Cardiac septum (tissue), 1 donor: ENCODE measurements at places on chromosomes 7 and 10. TPM values are rescaled to one million over a fixed set of nuclear protein-coding genes. Genes with fewer than 3 reads are reported as not detected.

Gene LEP
- 0.30 TPM for total RNA-seq

Gene JAKMIP3
- total RNA-seq = 1.5 TPM

Gene PRPS1L1
- total RNA-seq = not detected

Gene PRF1
- 1.2 TPM for total RNA-seq

Gene FAM25G
- not detected for total RNA-seq

Gene CYP2E1
- total RNA-seq = 2.2 TPM

Gene ARHGEF35
- total RNA-seq = 0.57 TPM

Gene ASB15
- total RNA-seq = 20.0 TPM

Gene SLC29A3
- total RNA-seq = 1.6 TPM

GRCh38 chr7:835485-836401 is 3.5 kb downstream of the SUN1 start:
- DNase-seq = no peak

DNA sequence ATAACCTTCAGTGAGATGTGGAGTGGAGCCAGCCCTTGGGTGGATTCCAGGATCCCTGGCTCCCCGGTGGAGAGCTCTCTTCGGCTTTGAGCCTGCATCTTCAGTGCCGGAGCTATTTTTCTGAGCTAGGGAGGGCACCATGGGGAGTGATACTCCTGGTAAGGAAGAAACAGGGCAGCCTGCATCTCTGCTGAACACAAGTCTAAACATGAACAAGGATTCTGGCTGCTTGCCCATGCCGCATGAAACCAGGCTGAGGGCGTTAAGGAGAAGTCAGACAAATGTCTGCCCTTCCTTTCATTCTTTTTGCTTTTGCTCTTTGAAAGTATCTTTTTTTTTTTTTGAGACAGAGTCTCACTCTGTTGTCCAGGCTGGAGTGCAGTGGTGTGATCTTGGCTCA is 60.4 kb downstream of the EVX1 start:
- no peak for DNase-seq

- no peak for DNase-seq
These were observed 4.4 kb upstream of the NUP205 start for GRCh38 chr7:135553346-135553745.

- no peak for DNase-seq
These were observed 47.4 kb upstream of the MTURN start for GRCh38 chr7:30087371-30087770.

DNA sequence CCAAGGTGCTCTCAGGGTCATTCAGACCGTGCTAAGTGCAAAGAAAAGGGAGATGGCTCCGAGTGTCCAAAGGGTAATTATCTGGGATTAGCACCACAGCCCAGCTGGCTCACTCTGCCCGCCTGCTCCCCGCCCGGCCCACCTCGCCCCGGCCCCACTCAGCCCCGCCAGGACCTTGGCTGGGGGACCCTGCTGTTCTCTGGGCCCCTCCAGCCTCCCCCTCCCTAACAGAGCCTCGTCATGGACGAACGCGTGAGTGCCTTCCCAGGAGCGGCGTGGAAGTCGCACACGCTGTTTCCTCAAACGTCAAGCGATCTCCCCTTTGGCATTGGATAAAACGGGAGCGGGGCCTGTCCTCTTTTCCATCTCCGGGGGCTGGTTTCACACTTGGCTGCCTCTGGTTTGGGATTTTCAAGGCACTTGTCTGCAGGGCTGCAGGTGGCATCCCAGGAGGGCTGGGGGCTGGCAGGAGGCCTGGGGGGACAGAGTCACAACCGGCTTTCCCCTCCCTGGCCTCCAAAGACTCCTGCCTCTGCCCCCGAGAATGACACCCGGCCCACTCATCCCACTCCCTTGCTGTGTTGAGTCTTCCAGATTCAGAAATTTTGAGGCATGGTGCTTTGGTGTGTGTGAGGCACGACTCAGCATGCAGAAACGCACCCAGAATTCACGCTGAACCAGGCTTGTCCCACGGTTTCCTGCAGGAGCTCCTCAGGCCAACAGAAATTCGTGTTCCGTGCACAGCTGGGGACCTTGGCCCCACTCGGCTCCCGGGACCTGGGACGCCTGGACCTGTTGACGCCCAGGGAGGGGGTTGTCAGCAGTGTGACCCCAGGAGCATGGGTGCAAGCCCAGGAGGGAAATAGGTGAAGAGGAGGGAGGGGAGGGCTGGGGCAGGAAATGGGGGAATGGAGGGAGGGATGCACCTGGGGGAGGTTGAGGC is 110.0 kb downstream of the PDGFA start:
- DNase-seq = no peak

GRCh38 chr7:12314199-12314598 is 89.5 kb downstream of the VWDE start:
- DNase-seq = no peak

- DNase-seq = no peak
These were observed 52.2 kb downstream of the CADPS2 start for GRCh38 chr7:122833888-122834570.

DNA sequence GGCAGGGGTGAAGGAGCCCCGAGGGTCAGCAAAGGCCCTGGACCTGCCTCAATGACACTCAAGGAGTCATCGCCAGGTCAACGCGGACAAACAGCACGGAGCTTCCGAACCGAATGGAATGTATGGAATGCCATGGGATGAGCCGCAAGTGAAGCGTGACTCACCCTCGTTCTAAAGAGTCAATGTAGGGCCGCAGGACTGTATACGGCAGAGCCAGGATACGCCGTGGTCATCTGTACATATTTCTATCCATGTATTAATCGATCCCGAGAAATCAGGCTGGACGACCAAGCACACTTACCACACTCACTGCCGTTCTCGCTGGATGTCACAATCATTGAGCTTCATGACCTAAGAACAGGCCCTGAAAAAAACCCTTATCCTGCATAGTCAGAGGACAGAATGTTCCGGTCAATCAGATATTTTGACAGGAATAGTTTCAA is 4.3 kb downstream of the SNX8 start:
- DNase-seq = no peak

GRCh38 chr10:8056871-8057331 is 2.4 kb downstream of the GATA3 start:
- DNase-seq = no peak

DNA sequence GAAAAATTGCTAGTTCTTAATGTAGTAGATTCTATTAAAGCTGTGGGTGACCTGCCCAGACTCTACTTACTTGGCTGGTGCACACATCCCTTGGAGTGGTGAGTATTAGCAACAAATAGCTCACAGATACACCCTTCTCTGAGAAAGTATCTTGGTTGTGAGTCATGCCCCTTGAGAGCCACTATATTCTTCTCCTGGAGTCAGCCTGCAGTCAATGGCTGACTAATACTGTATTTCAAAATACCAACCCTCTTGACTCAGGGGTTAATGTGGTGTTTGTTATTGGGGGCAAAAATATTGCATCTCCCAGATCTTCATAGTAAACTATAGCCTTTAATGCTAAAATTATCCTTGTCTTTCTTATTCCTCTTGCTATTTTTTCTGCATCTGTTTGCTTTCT is 354.9 kb downstream of the BMPER start:
- DNase-seq = no peak

DNA sequence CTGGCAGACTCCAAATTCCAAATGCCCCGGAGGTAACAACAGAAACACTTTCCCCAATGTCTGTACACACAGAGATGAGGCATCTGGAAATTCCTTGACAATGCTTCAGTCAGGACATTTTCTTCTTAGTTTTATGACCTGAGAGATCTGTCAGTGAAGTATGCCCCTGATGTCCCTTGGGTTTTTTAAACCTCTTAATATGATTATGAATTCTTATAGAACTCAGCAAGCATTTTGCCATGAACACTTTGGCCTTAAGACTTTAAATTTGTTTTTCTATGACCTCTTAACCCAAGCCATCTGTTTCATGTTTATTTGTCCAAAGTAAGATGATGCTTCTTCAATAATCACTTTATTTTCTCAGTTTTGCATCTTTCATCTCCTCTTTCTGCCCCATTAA is 1206.2 kb downstream of the GATA3 start:
- no peak for DNase-seq

DNA sequence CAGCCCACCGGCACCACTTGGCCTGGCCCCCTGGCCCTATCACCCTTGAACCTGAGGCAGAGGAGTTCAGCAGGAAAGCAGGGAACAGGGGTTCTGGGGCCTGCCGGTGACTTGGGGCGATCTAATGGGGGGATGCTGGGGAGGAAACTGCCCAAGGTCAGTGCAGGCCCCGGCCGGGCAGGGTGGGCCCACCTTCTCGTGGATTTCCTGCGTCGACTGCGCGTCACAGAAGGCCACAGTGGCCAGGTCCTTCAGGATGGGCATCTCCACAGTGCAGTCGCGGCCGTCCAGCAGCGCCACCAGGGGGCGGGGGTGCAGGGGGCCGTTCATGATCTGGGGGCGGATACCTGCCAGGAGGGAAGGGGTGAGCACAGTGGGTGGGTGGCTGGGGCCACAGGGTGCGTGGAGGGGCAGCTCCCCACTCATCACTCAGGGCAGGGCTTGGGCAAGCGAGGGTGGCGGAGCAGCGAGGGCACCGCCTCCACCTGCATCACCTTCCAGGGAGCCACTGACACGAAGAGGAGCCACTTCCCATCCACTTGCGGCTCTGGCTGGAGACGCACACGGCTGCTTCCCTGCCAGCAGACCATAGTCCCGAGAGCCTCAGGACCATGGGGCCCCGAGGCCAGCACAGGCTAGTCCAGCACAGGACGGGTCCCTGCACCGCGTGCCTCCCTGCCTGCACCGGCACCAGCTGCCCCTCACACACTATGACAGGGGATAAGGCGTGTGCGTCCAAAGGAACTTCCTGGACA is 61.4 kb downstream of the ZRANB1 start:
- peak; percentile 67 for DNase-seq

- no peak for DNase-seq
These were observed 57.1 kb downstream of the FIGNL1 start for GRCh38 chr7:50393076-50393475.

- no peak for DNase-seq
These were observed 835 bp downstream of the COMMD3 start for GRCh38 chr10:22317076-22317370.

DNA sequence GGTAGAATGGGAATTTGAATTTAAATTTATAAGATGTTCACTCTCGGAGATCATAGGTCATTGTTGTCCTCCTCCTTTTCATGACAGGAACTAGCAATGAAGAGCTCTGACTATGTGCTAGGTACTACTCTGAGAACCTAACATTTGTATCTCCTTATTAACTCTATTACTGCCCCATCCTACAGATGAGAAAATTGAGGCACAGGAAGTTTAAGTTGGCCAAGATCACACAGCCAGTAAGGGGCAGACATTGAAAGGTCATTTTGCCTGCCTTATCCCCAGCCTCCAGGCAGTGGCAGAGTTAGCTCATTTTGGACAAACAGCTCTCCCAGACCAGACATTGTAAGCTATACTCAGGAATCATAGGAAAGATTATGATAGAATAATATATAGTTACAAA is 6.0 kb downstream of the SRGN start:
- DNase-seq = no peak

- DNase-seq = no peak
These were observed 19.6 kb upstream of the FAM25A start for GRCh38 chr10:87000491-87000890.

GRCh38 chr10:3889961-3890522 is 105.0 kb upstream of the KLF6 start:
- no peak for DNase-seq

DNA sequence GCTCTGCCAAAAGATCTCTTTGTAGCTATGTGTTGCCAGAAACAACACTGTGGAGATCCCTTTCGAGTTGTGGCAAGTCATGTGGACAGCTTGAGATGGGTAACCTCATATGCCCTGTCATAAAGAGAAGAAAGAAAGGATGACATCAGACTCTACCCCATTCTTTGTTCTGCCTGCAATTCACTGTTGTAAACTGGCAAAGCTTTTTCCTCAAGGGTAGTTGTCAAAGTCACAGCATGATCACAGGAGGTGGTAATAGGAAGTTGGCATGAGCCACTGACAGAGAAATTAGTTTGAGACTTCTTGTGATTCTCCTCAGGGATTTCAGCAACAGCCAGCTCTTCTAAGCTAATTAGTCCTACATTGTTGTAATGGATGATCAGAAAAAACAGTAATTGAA is 19.4 kb upstream of the MINDY3 start:
- DNase-seq = no peak

DNA sequence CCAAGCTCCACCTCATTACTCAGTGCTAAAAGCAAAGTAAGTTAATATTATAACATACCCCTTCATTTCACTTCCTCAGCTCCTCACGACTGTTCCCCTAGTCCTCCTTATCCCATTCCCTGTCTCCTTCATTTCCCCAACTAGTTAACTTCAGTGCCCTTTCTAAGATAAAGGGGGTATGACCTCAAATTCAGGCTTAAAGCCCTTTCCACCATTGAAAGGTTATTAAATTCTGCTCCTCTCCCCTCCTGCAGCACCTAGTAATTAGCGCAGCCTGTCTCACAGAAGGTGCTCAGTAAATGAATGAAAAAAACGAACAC is 1.0 kb downstream of the CRPPA start:
- DNase-seq = no peak

DNA sequence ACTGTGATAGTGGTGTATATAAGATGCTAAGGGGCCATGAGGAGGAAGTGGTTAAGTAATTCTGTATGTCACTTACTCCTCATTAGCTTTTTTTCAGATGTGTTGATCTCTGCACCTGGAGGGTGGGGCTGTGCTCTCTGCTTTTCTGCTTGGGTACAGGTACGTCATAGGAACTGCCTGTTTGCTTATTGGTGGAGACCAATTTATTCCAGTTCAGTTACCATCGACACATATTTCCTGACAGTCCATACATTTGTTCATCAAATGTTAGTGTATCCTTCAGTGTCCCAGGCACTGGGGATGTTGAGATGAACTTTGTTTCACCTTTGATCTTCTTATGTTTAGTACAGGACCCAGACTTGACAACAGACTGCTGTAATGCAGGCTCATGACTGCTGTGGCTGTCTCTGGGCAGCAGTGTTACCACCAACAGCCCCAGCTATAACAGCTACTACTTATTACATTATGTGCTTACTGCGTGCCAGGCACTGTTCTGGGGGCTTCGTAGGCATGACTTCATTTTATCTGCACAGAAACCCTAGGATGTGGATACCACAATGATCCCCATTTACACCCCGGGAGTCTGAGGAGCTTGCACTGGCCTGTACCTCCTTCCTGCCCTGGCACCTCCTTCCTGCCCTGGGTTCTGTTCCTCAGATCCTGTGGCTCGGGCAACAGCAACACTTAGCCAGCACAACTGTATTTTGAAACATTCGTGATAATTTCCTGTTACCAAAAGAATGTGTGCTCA is 87.4 kb downstream of the BUB3 start:
- no peak for DNase-seq

- no peak for DNase-seq
These were observed 3.7 kb downstream of the ZNF680 start for GRCh38 chr7:64559206-64559605.

GRCh38 chr7:96991546-96992191 is 13.7 kb upstream of the DLX6 start:
- no peak for DNase-seq

- DNase-seq = no peak
These were observed 324.8 kb downstream of the SFMBT2 start for GRCh38 chr10:7085913-7086589.

DNA sequence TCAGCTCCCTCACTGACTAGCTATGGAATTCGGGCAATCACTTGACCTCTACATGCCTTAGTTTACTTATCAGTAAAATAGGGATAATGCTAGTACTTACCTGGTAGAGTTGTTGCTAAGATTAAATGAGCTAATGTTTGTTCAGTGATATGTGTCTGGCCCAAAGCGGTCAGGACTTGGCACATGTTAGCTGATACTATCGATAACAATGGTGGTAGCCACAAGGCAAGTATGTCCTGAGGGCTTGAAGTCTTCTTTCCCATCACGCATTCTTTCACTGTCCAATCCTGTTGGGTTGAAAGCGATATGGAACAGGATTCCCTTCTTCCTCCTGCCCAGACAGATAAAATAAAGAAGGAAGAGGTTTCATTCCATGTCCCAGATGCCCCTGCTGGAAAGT is 25.5 kb upstream of the MXI1 start:
- DNase-seq = no peak

GRCh38 chr7:50308532-50309385 is 4.2 kb downstream of the IKZF1 start:
- DNase-seq = no peak
